ENCODE measurements at places on chromosomes 3 and 15.
A peak's percentile ranks its signal among the peaks of the same experiment; 100 is the strongest.

- DNase-seq, result no peak
These were observed 4.0 kb downstream of the STX19 start for GRCh38 chr3:94024385-94024784.

DNA sequence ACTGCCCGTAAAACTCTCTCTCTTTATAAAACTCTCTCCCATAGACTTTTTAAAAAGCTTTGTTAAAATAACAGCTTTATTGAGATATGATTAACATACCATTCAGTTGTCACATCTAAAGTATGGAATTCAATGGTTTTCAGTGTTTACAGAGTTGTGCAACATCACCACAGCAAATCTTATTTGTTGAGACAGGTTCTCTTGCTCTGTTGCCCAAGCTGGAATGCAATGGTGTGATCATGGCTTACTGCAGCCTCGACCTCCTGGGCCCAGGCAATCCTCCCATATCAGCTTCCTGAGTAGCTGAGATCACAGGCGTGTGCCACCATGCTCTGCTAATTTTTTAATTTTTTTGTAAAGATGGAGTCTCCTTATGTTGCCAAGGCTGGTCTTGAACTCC, 35.9 kb upstream of the TRAK1 start:
- DNase-seq, result no peak

- peak; percentile 21 for DNase-seq
These were observed 11.2 kb downstream of the SH2D7 start for GRCh38 chr15:78103406-78104118.

GRCh38 chr3:42652611-42653302, 740 bp upstream of the ZBTB47 start:
- DNase-seq, result no peak

- no peak for DNase-seq
These were observed 15.0 kb upstream of the EHD4 start for GRCh38 chr15:41987246-41987924.

DNA sequence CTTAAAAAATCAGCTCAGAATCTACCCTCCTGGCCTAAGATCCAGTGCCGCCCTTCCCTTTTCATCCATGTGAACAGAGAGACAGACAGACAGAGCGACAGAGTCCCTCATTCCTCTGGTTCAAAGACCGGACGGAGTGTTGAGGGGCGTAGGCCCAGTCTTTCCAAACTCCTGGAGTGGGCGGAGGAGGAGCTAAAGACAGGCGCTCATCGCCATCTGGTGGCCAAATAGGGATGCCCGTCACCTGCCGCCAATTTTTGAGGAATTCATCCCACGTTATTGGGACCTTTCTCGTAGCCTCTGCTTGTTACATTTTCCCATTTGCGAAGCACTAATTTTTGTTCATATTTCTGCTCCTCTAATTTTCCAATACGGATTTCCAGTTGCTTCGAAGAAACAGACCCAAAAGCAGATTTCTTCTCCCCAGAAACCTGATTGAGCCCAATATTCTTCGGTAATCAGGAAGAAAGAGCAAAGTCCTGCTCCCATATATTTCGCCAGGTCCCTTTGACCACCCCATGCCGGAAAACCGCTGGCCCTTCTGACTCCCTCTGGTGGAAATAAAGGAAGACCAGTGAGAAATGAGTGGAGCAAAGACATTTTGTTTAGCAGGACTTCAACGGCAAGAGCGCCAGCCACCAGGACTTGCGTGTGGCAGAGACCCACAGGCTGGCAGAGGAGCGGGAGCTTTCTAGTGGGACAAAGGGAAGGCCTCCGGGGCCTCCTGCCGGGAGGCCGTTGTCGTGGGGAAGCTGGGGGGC, 88.0 kb downstream of the LRRK1 start:
- DNase-seq, result peak; percentile 20

DNA sequence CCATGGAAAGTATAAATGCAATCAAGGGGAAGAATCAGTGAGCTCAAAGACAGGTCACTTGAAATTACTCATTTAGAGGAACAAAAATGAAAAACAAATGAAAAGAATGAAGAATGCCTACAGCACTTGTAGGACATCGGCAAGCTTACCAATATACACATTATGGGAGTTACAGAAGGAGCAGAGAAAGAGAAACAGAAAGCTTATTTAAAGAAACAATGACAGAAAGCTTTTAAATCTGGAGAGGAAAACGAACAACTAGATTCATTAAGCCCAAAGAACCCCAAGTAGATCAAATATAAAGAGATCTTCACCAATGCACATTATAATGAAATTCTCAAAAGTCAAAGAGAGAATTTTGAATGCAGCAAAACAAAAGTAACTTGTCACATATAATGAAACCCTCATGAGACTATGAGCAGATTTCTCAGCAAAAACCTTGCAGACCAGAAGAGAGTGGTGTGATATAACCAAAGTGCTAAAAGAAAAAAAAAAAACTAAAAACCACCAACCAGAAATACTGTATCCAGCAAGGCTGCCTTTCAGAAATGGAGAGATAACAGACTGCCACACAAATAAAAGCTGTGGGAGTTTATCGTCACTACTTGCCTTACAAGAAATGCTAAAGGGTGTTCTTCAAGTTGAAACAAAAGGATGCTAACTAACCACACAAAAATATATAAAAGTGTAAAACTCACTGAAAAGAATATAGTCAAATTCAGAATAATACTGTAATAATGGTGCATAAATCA, 63.1 kb downstream of the MYH15 start:
- no peak for DNase-seq

DNA sequence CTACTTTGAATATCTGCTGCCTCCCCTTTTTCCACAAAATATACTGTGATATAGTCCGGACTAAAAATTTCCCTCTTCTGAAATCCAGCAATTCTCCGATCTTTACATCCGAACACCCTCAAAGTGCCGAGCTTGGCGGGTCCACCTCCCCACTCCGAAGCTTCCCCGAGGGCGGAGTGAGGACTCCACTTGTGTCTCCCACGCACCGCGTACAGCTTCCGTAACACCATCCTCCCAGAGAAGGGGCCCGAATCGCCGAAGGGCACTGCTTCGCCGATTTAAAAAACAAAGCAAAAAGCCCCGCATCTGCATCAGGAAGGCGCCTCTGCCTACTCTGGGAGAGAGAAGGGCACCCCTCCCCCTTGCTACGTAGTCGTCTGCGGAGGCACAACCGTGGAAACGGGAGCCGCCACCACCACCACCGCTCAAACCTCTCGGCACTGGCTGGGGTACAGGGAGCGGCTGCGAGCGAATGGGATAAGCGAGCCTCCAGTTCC, 551 bp downstream of the NCBP2 start:
- DNase-seq, result peak; percentile 40

GRCh38 chr3:151085889-151086483, 522 bp downstream of the MED12L start:
- no peak for DNase-seq

DNA sequence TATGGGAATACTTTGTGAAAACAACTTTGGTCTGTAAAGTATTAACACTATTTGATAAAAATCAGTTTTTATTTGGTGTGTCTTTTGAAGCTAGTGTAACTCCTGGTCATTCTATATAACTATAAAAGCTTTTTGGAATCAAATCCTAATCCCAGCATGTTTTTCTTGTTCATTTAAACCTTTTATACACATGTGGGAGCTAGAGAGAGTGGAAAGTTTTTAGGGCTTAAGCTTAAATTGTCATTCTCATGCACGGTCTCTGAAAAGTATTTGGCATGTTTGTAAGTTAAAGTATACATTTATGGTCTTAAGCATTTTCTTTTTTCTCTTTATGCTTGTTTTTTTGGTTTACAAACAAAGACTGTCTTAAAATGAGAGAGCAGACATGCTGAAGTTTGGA, 83.4 kb upstream of the RARB start:
- no peak for DNase-seq
